Naive thymus-derived CD4-positive, alpha-beta T cell (primary cell): ENCODE measurements at places on chromosomes 3 and 15.

DNA sequence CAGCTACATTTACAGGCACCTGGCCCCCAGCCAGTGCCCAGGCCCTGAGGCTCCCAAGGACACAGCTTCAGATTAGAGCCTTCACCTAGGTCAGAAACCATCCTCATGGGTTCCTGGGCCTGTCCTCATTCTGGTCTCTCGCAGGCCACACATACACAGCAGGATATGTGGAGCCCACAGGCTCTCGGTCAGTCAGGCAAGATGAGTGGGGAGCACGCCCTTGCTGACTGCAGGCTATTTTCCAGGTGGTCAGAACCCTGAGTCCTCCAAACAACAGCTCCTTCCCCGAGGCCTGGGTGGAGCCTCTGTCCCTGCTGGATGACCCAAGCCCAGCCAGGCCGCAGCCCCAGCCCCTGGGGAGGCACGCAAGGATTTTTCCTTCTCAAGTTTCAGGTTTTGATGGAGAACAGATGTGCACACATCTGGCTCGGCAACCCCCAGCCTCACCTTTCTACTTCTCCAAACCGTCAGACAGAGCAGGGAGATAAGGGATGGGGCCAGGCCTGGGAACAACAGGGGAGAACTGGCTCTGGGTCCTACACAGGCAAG is 1.6 kb downstream of the STRA6 start:
- DNase-seq: no peak

GRCh38 chr15:57600197-57600596 is 8.5 kb downstream of the MYZAP start:
- DNase-seq: no peak

- no peak for DNase-seq
Observed at GRCh38 chr15:71170163-71170562, 54.9 kb downstream of the THSD4 start.

GRCh38 chr3:98772022-98772421 is 8.9 kb downstream of the ST3GAL6 start:
- DNase-seq: no peak

GRCh38 chr3:171164067-171164465 is 137.5 kb upstream of the SLC2A2 start:
- DNase-seq: no peak

DNA sequence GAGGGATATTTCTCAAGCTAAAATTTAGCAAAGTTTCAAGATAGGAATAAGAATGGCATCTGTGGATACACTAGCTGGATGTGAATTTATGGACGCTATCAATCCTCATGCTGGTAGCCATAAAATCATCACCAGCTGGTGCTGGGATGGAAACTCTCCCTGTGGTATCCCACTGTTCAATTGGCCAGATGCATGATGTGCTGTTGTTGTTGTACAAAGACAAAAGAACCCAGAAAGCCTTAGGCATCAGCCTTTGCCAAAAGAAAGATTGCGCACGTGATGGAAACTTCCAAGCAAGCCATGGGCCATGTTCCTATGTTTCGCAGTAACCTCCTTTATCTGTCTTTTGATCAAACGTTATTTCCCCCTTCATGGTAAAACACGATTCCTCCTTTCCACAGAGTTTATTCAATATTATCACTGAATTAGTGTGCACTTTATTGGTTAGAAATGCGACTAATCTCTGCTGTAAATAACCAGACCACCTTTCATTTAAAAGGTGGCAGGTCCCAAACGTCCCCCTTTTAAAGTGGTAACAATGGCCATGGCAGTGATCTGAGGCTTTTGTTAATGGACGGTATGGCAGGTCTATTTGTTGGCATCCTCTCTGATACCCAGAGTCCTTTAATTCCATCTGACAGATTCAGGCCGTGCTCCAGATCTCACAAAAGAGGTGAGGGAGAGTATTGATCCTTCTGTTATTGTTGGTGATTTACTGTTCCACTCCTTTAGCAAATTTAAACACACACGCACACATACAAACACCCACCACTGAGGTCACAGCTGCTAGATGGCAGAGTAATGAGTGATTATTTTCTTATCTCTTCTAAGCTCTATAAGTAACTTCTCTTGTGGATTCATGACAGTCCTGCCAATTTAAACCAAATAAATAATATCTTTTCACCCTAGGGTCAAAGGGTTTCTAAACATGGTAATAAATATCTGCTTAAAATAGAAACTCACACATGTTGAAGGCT is 291.2 kb upstream of the KCNMB2 start:
- no peak for DNase-seq

DNA sequence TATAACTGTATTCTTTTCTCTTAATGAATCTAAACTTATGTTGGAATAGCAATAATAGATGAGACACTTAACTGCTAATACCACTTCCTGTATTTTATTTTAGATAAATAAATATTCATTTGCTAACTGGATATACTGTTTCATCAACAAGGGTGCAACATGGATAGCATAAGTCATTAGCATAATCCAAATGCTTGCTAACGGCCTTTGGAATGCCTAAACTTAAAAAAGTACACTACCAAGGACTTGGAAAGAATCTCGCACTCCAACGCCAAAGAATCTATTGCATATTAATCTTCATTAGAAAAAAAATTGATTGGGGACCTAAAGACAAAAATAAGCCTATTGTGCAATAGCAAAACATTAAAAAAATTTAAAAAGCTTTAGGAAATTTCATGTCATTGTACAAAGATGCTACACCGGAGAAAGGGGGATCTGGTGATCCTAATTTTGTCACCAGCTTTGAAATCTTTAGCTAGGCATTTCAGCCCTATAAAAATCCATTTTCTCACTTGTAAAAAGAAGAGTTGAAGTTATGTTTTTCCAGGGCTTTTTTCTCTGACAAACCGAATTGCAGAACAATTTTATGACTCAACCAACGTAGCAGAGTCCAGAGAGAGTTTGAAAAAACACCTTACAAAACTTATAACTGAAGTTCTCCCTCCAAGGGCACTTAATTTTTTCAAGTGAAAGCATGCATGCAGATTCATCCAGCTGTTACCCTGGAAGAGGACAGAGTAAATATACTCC is 4.1 kb downstream of the VGLL3 start:
- no peak for DNase-seq

GRCh38 chr3:120258009-120258408 is 27.0 kb downstream of the GPR156 start:
- DNase-seq: no peak

- no peak for DNase-seq
Observed at GRCh38 chr15:43915631-43916325, 89.0 kb downstream of the WDR76 start.

DNA sequence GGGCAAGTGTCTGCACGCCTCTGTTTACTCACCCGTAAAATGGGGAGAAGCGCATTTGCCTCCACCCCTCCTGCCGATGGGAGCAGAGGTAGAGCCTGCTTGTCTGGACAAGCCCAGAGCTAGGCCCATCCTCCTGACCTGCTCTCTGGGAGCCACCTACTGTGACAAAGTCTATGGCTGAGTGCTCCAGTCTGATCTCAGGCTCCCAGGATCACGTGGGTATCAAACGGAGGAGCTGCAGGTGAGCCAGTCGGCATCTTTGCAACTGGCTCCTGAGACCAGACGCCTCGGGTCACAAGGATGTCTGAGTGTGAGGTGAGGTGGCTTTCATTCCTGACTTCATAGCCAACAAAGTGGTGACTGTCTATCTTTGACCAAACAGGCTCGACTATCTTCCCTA is 2.1 kb upstream of the ALDH1A3 start:
- DNase-seq: no peak

DNA sequence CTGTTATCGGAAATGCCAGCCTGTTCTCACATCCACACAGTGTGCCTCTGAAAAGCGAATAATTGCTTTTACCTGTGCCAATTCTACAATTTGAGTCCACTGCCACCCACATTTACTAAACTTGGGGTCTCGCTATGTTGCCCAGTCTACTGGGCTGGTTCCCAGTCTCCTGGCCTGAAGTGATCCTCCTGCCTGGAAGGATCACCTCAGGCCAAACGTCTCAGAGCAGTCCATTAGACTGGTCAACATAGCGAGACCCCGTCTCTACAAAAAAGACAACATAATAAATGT is 827 bp upstream of the INO80 start:
- DNase-seq: no peak

DNA sequence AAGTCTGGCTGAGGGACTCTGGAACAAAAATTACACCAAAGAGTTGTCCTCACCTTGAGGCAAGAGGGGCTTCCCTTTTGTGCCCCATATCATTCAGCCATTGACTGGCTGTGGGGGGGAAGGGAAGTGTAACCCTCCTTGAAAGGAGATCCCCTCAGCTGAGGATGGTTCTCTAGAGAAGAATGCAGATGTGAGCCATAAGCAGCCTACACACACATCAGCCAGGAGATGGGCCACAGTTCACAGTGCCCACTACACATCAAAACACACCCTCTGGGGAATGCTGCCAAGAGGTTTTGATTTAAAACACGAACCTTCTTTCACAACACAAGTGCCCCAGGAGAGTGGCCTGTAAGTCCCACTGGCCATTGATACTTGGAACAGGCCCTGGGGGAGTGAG is 231.2 kb upstream of the CTDSPL start:
- DNase-seq: no peak

DNA sequence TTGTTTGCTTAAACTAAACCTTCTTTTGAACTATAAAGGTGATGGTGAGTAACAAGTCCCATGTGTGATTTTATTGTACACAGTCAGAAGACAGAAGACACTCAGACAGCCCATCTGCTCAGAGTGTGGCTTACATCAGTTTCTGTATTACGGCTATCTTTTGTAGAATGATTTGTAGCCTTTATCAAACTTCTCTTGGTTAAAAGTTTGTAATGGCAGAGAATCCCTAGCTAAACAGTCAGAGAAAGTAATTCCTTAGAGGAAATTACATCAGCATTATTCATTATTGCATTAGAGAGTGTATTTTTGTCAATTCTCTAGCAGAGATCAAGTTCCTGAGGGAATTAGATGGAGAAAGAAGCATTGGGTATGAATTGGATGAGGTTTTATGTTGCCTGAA is 500.8 kb downstream of the CNTN4 start:
- DNase-seq: no peak

DNA sequence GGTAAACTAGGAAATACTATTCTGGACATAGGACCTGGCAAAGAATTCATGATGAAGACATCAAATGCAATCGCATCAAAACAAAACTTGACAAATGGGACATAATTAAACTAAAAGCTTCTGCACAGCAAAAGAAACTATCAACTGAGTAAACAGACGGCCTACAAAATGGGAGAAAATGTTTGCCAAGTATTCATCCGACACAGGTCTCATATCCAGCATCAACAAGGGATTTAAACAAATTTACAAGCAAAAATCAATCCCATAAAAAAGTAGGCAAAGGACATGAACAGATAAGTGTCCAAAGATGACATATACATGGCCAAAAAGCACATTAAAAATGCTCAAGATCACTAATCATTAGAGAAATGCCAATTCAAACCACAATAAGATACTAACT is 1088.9 kb downstream of the NAALADL2 start:
- DNase-seq: no peak

- DNase-seq: no peak
Observed at GRCh38 chr3:144875211-144875610, 903.6 kb downstream of the DIPK2A start.

GRCh38 chr3:111749171-111750170 is 109.6 kb upstream of the PHLDB2 start:
- DNase-seq: no peak

- DNase-seq: no peak
Observed at GRCh38 chr3:32146746-32147211, 40.4 kb downstream of the GPD1L start.

GRCh38 chr3:15420871-15421270 is 6.5 kb downstream of the METTL6 start:
- DNase-seq: no peak

DNA sequence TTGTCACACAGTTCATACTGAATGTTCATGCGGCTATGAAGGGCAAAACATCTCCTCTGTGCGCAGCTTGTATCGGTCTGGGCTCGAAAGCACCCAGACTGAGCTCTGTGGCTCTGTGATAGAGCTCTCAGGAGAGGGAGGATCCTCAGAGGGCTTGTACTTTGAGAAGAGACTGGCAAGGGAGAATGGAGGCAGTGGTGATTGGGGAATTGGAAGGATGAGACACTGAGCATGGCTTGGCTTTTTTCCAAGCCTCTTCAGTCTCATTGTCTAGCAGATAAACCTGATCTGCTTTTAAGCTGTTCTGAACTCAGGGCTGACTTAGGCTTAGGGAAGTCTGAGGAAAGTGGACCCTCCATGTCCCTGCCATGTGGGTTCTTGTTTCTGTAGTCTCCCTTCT is 43.0 kb downstream of the RAD54L2 start:
- no peak for DNase-seq

- DNase-seq: no peak
Observed at GRCh38 chr3:22101351-22101750, 350.3 kb upstream of the ZNF385D start.

- DNase-seq: no peak
Observed at GRCh38 chr3:5298453-5298852, 110.9 kb downstream of the EDEM1 start.

DNA sequence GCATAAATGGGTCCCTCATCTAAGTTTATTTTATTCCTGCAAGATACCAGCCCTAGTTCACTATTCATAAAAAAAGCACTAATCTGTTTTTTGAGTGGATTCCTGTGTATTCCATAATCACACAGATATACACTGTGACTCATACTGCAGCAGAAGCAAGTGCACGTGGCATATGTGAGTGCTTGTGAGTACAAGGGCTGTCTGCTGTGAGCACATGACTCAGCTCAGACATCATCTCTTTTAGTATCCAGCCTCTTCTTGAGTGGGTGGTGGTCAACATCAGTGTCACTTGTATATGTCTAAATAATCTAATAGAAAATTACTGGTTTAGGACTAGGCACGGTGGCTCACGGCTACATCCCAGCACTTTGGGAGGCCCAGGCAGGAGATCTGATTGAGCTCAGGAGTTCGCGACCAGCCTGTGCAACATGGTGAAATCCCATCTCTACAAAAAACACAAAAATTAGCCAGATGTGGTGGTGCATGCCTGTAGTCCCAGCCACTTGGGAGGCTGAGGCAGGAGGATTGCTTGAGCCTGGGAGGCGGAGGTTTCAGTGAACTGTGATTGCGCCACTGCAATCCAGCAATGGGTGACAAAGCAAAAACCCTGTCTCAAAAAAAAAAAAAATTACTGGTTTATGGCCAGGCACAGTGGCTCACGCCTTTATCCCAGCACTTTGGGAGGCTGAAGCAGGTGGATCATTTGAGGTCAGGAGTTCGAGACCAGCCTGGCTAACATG is 49.8 kb downstream of the NIPA2 start:
- no peak for DNase-seq

DNA sequence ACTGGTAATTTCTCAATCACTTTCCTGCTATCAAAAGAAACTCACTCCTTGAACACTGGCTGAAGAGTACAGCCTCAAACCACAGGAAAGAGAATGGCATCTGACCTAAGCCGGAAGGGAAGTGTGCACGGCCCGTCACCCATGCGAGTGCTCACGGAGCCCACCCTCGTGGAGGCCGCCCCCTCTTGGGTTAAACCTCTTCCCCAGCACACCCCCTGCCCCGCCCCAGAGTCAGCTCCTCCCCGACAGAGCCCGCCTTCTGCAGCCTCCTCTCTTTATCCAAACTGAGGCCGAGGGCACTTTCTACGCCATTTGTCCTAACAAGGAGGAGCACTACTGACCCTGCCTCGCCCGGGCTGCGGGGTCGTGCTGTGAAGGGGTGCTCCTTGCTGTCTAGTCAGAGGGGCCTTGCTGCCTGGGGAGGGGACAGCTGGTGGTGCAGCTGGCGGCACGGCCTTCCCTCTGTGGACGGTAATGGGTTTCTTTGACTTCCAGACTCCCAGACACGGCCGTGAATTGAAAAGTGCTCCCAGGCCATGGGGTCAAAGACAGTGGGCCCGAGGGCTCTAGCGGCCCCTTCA is 137.7 kb downstream of the NSMCE3 start:
- DNase-seq: no peak
